Fibroblast of the aortic adventitia (primary cell): ENCODE measurements at places on chromosomes 2 and 18. TPM values are rescaled to one million over a fixed set of nuclear protein-coding genes. Genes with fewer than 3 reads are reported as not detected.

The KCNIP3 gene
- 0.25 and 2.9 TPM in 2 replicates for total RNA-seq

The VWA3B gene
- not detected in 2 replicates for total RNA-seq

The LOXL3 gene
- total RNA-seq = 11.9 and 18.5 TPM in 2 replicates

The CYTIP gene
- 0.82 and 1.4 TPM in 2 replicates for total RNA-seq

The POTEC gene
- under 0.01 TPM in 1 of 2 replicates, not detected in the other for total RNA-seq

The RFX8 gene
- total RNA-seq = 5.3 and 24.1 TPM in 2 replicates

The CRACDL gene
- not detected in 2 replicates for total RNA-seq

The LRATD1 gene
- total RNA-seq = 0.08 and 0.36 TPM in 2 replicates

The RAB6C gene
- not detected in 2 replicates for total RNA-seq

The BOLL gene
- total RNA-seq = not detected in 2 replicates

The DSC3 gene
- total RNA-seq = 0.09 and 12.1 TPM in 2 replicates

The CEBPZOS gene
- 17.7 and 27.6 TPM in 2 replicates for total RNA-seq

The TGFA gene
- total RNA-seq = not detected in 2 replicates

The YIPF4 gene
- 27.1 and 56.1 TPM in 2 replicates for total RNA-seq

The GALM gene
- total RNA-seq = 27.7 and 35.2 TPM in 2 replicates

The ZNF24 gene
- total RNA-seq = 16.5 and 29.4 TPM in 2 replicates
